ENCODE measurements at places on chromosomes 6 and 20.

GRCh38 chr6:6856538-6857523 lies 250.9 kb upstream of the RREB1 start:
- DNase-seq, result peak; percentile 17

GRCh38 chr20:45949542-45950329 lies 15.3 kb downstream of the PCIF1 start:
- no peak for DNase-seq

DNA sequence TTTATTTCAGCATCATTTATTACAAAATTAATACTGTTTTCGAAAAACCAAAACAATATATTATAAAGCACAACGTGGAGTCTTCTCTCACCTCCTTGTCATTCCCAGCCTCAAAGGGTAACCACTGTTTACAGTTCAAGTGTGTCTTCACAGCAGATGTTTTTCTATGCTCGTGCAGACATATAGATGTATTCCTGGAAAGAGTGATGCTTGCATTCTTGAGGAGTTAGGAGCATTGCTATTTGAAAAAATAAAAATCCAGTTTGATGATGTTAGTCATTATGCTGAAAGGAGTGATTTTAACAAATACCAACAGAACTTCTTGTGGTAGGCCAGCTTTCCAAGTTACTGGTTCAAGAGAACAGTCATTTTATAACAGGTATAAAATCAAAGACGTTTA lies 234.9 kb downstream of the BCKDHB start:
- no peak for DNase-seq

GRCh38 chr20:51318058-51318949 lies 224.2 kb downstream of the NFATC2 start:
- DNase-seq, result peak; percentile 84

GRCh38 chr6:67252663-67253062 lies 1382.4 kb upstream of the ADGRB3 start:
- DNase-seq, result no peak

- no peak for DNase-seq
Measured at GRCh38 chr6:161476711-161477110, 202.8 kb upstream of the AGPAT4 start.

DNA sequence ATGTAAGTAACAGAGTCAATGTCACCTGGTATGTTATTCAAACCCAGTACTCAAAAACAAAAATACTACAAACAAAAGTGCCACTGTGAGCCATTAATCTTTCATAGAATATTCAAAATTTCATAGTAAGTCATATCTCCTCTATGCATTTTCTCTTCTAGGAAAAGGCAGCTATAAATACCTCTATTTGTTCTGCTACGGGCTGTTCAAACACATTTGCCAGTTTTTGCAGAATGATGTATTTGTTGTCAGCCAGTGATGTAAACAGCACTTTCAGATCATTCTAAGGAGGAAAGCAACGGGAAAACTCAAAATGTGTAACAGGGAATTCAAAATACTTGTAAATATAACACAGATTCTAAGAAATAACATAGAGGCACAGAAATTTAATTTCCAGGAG lies 388.2 kb downstream of the SYNE1 start:
- no peak for DNase-seq

- DNase-seq, result no peak
Measured at GRCh38 chr20:16145919-16146318, 427.3 kb downstream of the KIF16B start.

GRCh38 chr20:31860390-31861134 lies 9.8 kb downstream of the DUSP15 start:
- peak; percentile 39 for DNase-seq

DNA sequence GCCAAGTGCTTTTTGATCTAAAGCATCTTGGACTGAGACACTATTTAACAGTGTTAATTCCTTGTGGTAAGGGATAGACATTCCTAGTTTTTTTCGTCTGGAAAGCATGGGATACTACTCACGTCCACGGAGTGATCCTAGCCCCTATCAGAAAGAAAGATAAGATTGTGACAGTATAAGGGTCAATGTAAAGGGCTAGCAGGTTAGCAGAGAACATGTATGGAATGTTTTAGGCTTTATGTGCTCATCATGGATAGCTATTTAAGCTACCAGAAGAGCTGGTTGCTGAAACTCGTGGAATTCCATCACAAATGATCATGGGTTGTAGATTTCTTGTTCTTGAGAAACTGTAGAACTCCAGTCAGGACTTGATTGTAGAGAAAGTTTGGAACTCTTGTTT lies 32.1 kb downstream of the CYB5R4 start:
- no peak for DNase-seq

- DNase-seq, result no peak
Measured at GRCh38 chr6:132368916-132369481, 32.3 kb downstream of the MOXD1 start.

DNA sequence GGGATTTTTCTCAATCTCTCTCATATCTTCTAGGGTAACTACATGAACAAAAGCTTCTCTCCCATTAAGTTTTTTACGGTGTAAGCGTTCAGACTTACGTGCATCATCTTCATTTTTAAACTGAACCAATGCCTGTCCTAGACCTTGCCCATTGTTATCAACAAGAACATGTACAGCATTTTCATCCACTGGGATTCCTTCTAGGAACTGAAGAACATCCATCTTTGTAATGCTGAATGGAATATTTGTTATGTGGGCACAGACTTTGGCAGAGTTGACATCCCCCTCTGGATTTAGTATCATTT lies 11.3 kb downstream of the CPNE1 start:
- no peak for DNase-seq

DNA sequence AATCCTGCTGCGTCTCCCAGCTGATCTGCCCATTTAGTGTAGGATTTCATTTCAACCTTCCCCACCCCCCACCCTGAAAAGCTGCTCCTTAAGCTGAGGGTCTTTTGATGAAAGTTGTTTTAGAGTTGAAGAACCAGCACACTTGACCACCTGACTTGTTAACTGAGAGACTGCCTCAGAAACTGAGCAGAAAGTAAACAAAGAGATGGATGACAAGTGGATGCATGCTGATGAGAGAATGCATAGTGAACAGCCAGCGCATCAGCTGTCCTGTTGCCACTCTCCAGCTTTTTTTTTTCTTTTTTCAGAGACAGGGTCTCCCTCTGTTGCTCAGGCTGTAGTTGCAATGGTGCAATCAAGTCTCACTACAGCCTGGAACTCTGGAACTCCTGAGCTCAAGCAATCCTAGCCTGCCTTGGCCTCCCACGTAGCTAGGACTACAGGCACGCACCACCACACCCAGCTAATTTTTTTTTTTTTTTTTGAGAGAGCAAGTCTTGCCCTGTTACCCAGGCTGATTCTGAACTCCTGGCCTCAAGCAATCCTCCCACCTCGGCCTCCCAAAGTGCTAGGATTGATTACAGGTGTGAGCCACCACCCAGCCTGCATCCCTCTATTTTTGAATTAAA lies 9.5 kb downstream of the RPL10A start:
- DNase-seq, result no peak

DNA sequence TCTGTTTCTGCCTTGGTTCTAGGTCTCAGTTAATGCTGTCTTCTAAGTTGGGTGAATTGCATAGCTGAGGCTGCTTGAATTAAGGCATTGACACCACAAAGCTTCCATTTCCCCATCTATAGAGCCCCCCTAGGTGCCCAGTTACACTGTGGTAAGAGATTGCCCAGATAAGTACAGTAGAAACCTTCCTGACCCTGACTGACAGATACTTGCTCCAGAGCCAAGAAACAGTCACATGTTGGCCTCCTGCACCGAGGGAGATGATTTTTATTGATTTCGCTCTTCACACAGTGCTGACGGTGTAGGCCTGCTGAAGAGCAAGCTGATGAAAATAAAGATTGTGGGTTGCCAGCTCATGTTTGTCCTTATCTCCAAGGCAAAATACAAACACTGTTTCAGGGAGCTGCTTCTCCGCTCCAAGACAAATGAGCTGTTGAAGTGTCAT lies 67.9 kb downstream of the TRMT11 start:
- DNase-seq, result no peak

- no peak for DNase-seq
Measured at GRCh38 chr6:40714143-40714542, 127.0 kb upstream of the LRFN2 start.

- no peak for DNase-seq
Measured at GRCh38 chr20:33277471-33278441, 5.3 kb upstream of the BPIFB1 start.

DNA sequence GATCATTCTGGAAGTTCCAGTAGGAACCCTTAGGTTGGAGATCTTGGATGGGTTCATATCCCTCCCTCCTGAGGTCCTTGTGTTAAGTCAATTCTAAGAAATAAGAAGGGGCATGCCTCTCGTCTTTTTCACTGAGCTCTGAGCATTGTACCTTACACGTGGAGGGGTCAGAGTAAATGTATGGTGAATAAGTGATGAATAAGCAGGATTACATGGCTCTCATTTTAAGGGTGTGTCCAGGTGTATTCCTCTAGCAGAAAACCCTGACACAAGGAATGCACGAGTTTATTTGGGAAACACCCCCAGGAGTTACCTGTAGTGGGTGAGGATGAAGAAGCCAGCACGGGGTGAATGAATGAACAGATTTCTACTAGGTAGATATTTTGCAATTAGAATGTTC lies 400.2 kb downstream of the KIF16B start:
- no peak for DNase-seq

DNA sequence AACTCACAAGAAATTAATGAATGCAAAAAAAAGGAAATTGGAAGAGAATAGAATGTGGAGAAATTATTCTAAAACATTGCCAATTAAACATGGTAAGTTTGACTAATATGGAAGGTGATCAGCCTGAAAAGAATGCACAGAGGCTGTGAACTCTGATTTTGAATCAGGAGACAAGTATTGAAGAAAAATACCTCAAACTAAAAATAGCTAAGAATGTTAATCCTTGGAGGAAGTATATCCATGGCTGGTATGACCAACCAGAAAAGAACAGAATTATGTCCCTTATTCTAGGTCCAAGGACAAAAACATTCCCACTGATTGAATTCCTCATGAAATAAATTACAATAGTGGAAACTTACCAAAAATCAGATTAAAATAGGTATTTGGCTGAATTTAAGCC lies 7.3 kb upstream of the RIMS1 start:
- DNase-seq, result no peak

- no peak for DNase-seq
Measured at GRCh38 chr20:61321481-61321880, 69.4 kb downstream of the CDH4 start.

DNA sequence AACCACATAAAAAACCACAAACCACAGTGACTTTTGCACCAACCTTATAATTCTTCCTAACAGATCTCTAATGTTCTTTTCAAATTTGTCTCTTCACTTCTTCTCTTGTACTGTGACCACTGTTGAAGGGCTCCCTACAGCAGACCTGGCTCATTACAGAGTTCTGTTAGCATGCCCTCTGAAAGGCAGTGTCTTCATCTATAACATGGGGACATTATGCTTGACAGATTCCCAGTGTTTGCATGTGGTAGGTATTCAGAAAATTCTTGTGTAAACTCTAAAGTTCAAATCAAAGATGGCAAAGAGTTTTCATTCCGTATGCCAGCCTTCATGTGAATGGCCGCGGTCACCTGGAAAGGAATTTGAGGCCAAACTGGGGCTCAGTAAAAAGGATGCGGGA lies 182.6 kb downstream of the DHX35 start:
- no peak for DNase-seq

DNA sequence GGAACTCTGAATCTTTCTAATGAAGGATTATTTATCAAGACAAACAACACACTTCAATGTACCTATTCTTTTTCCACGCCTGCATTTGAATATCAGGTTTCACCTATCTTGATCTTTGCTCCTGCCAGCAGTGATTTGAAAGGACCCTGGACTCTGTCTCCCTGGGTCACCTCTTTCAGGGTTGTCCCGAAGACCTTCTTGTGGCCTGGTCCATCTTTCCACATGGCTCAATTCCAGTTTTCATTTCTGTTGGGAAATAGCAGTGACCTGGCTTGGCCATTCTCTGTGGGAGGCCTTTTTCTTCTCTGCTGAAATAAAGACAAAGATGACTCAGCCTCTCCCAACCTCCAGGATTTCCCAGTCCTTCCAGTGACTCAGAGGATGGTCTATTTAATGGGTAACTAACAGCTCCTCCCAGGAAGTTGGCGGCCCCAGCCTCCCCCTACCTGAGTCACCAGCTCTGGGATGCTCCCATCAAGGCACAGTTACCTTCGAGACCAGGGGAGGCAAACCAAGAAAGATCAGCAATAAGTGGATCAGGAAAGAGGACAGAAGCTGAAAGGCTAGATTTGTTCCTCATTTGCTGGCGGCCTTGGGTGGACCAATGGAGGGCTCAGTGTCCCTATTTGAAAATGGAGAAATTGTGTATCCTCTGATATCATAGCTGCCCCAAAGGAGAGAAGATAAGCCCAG lies 120.2 kb upstream of the RNF24 start:
- DNase-seq, result no peak

GRCh38 chr6:10460096-10460495 lies 45.2 kb upstream of the TFAP2A start:
- no peak for DNase-seq

DNA sequence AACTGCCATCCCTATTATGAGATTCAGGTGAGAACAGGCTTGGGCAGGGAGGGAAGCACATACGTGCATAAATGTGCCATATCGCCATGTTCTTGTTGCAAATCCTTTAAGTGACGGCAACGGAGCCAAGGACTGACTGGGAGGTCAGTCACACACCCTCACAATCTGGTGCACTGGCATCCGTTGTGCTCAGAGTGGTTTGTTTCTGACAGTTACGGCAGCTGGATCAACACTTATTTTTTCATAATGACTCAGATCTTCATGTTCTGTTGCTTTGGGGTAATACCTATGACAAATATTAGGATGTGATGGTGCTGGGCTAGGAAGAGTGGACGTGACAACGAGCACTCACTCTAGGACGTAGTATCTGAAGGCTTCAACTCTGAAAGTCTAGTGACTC lies 56.2 kb upstream of the PREP start:
- no peak for DNase-seq

GRCh38 chr20:24663496-24663895 lies 194.1 kb downstream of the SYNDIG1 start:
- DNase-seq, result no peak

DNA sequence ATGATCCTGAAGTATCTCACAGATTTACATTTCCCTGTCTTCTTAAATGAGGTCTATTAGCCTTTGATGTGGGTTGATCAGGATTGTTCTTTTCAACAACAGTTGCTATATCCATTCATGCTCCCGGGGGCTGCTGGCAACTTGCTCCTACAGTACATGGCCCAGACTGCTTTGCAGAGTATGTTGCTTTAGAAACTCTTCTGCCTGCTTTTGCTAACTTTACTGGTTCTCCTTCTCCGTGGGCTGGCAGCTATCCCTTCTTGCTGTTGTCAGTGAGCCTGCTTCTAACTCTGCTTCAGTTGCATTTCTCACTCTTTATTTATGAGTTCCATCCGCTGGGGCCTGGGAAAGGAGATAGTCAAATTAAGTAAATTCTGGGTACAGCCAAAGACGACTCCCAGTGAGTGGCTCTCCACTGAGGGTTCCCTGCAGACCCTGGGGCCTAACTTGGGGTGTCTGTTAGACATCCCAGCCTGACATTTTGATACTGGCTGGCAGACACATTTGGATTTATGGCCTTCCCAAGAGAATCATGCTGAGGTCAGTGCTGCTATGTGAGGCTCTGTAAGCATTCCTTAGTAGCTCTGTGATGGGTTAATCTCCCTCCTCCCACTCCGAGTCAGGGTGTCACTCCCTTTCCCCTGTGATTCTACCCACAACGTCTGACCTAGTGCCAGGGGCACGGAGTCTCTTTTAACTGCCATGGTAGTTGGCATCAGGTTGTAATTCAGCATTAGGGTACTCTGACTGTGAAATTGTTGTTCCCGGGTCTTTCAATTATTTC lies 73.6 kb downstream of the SLX4IP start:
- DNase-seq, result peak; percentile 17

GRCh38 chr6:66429210-66429609 lies 722.2 kb upstream of the EYS start:
- DNase-seq, result no peak

Measured in nephron progenitor cell (in vitro differentiated cells).